ENCODE measurements at places on chromosomes 2 and 18. TPM values are rescaled to one million over a fixed set of nuclear protein-coding genes. Genes with fewer than 3 reads are reported as not detected.

Gene VAMP8
- 149 TPM for total RNA-seq

Gene SP140
- total RNA-seq: 0.35 TPM

DNA sequence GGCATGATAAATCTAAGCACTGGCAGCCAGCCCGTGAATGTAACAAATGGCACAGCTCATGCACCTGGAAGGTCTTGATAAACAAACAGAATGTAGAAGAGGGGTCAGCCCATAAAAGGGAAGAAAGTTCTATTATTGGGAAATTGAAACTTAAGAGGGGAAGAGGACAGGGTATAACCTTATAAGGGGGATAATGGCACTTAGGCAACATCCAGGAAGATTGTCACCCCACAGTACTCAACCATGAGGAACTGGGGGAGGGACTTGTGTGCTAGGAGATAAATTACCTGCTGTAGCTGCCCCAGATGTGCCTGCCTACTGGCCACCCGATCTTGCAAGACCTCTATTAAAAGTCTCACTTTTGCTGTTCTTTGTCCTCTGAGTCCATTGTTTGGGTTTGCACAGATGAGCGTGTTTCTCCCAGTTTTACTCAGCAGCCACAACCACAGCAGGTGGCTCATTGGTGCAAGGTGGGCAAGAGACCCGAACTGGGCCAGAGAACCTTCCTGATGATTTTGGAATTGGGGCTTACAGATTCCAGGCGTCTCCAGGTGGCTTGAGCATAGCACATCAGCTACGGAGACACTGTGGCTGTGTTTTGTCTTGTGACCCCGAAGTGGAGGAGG lies 79.0 kb upstream of the TAF1B start:
- peak overlapping the region; percentile 48 for H3K27ac ChIP-seq
- H3K36me3 ChIP-seq: no peaks in the 10 kb centered on the region
- no peak for DNase-seq
- no peaks in the 10 kb centered on the region for H3K27me3 ChIP-seq
- peaks cover 37% of the 10 kb centered on the region for H3K4me1 ChIP-seq

DNA sequence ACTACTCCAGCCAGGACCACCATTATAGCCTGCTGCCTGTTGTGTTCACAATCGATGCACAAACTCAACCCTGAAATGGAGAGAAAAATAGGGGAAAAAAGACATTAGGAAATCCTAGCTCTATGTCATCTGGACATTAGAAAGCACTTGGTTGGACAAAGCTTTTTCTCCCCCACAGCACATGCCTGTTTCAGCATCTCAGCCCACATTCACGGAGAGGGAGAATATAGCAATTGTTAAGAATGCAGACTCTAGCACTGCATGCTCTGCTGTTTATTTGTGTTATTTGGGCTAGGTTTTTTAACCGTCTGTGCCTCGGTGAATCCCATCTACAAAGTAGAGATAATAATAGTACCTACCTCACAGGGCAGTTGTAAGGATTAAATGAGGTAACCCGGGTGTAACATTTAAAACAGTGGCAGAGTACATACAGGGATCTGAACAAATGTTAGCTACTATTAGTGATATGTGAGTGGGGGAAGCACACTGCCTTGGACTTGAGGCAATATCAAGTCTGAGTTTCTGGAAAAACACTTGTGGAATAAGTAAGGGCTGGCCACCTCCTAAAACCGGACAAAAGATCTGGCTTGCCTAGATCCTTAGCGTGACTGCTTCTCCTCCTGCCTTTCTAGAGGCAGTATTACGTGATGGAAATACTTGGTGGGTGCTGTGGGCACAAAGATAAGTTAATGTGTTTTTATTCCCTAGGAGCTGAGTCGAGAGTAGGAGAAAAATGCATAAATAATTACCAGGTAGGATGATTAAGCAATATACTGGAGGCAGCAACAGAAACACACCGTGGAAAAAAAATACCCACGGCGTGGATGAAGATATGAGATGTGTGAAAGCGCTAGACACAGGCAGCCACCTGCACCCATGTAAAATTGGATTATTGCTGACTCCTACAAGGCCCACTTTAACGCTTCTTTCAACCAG lies 1.0 kb upstream of the PPP1CB start:
- H3K27ac ChIP-seq: peak overlapping the region; percentile 93
- H3K4me1 ChIP-seq: peaks cover 3% of the 10 kb centered on the region
- H3K36me3 ChIP-seq: no peaks in the 10 kb centered on the region
- no peaks in the 10 kb centered on the region for H3K27me3 ChIP-seq
- H3K4me3 ChIP-seq: peak overlapping the region; percentile 90
- peak; percentile 32 for DNase-seq

GRCh38 chr2:34408100-34408499 lies 809.0 kb upstream of the FAM98A start:
- no peaks in the 10 kb centered on the region for H3K4me1 ChIP-seq
- H3K36me3 ChIP-seq: no peaks in the 10 kb centered on the region
- H3K4me3 ChIP-seq: no peak overlapping the region
- no peaks in the 10 kb centered on the region for H3K27me3 ChIP-seq
- no peak overlapping the region for H3K27ac ChIP-seq
- DNase-seq: no peak

- H3K4me1 ChIP-seq: no peaks in the 10 kb centered on the region
- no peaks in the 10 kb centered on the region for H3K27me3 ChIP-seq
- DNase-seq: no peak
- no peak overlapping the region for H3K27ac ChIP-seq
- H3K4me3 ChIP-seq: no peak overlapping the region
- H3K36me3 ChIP-seq: no peaks in the 10 kb centered on the region
These were observed 21.6 kb upstream of the TMEFF2 start for GRCh38 chr2:192216336-192216735.

GRCh38 chr18:49757513-49758262 lies 55.6 kb downstream of the ACAA2 start:
- no peaks in the 10 kb centered on the region for H3K36me3 ChIP-seq
- no peak overlapping the region for H3K27ac ChIP-seq
- DNase-seq: peak; percentile 76
- H3K4me1 ChIP-seq: peaks cover 10% of the 10 kb centered on the region
